ENCODE measurements at places on chromosomes 2 and 18.

DNA sequence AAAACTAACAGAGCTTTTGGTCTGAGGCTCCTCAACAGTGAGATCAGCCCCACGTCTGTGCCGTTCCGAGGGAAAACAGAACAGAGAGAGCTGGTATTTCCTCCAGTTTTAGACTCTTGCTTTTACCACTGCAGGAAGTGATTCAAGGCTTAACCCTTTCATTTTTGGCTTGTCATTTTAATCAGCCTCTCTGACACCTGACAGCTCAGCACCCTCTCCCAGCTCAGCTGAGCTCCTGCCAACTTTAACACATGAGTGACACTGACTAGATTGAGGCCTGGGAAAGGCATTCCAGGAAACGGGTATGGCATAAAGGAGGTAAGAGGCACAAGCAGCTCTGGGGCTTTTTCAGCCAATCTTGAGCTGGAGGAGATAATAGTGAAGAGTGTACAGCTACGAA lies 239.4 kb upstream of the SKOR2 start:
- no peak for DNase-seq

DNA sequence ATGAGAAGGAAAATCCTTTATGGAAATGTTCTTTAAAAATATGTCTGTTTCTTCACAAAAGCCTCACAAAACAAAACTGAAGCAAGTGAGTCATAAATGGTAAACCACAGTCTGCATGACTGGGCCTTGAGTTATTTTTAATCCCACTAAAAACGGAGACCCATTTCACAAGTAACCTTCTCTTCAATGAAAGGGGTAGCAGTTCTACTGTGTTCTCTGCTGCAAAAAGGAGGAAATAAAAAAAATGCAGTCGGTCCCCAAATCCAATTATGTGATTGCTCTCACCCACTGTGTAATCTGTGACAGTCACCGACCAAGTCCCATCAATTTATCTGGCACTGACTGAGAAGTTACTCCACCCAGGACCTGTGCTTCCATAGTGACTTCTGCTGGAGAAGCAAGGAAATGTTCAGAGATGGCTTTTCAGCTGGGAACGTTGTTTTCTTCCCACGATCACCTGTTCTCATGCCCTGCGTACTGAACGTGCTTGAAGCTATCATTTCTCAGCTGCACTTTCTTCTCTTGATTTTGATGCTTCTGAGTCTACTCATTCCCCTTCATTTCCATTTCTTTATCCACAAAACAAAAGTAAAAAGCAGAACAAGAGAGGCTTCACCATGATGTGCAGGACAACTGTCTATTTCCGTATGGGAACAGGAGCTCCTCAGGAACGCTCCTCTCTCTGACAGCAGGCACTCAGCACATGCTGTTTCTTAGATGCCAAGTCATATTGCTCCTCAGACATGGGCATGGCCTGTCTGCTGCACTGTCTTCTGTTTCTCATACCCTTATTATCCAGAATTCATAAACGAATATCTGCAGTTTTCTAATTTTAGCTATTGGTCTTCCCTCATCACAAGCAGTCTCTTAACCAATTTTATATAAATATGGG lies 80.0 kb upstream of the TMEM200C start:
- no peak for DNase-seq

GRCh38 chr2:96800061-96801004 lies 15.7 kb upstream of the CNNM3 start:
- no peak for DNase-seq

DNA sequence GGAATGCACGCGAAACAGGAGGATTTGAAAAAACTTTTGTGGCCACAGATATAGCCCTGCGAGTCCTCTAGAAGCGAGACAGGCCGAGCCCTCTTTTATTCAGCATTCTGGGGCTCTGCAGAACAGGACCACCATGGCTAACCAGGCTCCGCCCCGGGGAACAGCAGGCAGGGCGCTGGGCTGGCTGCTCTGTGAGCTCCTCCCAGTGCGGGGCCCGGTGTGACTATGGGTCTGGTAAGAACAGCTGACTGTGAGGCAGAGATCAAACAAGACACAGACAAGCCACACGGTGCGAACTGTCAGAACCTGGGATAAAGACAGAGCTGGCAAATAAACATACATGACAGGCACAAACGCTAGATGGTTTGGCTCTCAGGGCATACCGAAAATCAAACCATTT lies 15.5 kb downstream of the PXDN start:
- peak; percentile 48 for DNase-seq

DNA sequence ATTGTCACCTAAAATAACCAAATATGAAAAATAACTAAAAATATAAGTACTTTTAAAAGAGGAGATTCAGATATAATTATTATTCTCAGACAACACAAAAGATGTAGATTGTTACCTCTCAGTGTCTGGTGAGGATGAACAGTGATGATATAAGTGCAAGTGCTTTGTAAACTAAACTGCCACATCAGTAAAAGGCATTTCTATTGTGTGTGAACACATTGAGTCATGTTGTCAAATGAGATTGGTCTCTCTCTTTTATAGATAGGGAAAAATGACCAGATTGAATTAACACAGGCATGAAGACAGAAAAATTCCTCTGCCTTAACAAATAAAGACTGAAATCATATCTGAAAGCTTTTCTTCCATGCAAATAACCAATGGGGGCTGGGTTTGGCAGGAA lies 182.4 kb upstream of the TMEFF2 start:
- DNase-seq, result no peak

DNA sequence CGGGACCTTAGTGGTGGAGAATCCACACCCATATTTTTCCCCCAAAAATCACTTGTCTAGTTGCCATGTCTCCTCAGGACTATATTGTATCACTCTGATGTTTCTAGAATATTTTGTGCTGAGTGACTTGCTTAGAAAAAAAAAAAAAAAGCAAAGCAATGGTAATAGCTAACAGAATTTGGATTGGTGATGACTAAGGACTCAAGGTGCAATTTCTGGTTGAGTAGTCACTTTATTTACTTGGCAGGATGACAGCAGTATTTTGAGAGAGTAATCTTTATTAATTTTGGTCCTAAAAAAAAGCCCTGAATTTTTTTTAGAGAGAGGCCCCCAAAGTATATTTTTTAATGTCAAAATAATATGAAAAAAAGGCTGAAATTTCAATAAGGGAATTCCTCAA lies 32.8 kb upstream of the MYO3B start:
- DNase-seq, result no peak

DNA sequence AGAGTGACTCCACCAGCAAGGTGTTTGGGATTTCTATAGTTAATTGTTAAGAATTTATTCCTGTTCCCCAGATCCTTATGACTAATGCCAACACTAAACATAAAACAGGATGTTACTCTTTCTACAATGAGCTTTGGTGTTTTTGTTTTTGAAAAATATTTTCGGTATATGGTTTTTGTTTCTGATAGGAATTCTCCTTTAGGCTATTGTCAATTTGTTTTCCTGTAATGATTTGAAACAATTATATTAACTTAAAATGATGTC lies 182.6 kb downstream of the AGAP1 start:
- no peak for DNase-seq

DNA sequence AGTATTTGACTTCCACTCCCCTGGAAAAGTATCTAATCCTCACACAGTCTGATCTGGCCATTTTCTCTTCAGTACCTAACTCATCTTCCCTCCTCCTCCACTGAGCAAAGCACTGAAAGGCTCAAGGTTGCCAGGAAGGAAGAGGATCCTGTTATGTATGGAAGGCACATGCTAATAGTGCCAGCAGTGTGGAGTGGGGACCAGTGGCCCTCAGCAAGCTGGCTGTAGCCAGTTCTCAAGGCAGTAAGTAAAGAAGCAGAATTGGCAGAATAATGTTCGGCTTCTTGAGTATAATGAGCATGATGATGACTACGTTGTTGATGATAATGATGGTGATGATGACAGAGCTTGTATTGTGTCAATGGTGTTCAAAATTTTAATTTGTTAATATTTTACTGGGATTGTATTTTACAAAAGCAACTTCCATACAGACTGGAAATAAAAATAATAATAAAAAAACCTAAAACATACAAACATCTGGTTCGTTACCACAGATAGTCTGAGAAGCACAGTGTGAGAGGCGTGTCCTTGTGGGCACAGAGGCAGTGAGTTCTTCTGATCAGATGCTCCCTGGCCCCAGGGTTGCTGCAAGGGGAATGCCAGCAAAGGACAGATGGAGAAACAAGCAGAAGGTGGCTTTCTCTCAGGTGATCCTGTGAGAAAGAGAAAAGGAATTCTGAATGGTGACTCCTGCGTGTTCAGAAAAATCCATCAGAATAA lies 528.8 kb downstream of the CMPK2 start:
- no peak for DNase-seq

DNA sequence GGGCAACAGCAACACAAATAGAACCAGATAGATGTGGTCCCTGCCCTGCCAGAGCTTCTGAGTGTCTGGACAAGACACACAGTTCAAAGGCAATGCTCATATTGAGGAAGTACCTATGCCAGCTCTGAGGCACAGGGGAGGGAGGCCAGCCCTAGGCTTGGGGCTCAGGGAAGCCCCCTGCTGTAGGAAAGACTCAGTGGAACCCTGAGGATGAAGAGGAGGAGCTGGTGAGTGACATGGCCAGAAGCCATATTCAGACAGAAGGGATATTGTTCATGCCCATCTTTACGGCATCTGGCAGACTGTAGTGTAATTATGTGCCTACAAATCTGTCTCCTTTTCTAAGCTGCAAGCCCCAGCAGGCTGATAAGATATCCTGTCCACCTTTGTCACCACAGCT lies 8.8 kb downstream of the SIGLEC15 start:
- DNase-seq, result no peak

DNA sequence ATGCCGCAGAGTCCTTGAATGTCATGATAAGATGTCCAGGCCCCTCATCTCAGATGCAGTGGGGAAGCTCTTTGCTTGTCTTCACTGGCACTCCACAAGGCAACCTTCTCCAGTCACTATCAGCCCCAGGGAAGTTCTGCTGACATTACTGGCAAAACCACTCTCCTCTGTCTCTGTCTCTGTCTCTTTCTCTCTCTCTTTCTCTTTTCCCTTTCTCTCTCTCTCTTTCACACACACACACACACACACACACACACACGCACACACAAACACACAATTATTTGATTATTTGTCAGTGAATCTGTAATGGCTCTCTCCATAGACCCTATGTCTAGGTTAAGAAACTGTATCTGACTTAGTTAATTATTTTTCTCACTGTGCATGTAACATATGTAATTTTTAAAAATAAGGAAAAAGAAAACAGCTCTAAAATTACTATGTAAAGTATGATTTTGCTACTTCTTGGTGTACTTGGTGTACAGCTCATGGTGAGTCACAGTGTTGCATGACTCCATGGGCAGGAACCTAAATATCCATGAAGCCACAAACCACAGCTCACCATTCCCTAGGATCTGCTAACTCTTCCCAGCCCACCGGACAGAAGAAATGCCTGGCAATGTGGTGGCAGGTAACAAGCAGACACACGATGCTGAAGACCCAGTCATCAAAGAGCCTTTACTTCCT lies 594.9 kb upstream of the ID2 start:
- no peak for DNase-seq

DNA sequence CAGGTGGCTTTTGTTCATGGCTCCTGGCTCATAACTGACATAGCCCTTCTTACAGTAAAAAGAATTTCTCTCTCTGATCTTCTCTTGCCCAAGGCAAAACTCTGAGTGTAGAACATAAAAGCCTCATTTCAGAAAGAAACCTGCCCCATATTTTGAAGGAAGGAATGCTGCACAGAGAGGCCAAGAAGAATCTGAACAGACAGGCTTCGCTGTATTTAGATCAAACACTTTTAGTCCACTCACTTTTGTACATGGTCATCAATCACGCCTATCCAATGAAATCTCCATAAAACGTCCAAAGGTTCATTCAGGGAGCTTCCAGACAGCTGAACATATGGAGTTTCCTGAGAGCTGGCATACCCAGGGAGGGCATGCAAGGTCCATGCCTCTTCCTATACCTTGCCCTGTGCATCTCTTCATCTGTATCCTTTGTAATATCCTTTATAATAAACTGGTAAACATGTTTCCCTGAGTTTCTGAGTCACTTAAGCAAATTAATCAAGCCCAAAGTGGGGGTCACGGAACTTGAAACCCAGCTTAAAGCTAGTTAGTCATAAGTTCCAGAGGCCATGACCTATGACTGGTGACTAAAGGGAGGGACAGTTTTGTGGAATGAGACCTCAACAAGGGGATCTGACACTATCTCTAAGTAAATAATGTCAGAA lies 62.5 kb upstream of the TMEM247 start:
- no peak for DNase-seq

DNA sequence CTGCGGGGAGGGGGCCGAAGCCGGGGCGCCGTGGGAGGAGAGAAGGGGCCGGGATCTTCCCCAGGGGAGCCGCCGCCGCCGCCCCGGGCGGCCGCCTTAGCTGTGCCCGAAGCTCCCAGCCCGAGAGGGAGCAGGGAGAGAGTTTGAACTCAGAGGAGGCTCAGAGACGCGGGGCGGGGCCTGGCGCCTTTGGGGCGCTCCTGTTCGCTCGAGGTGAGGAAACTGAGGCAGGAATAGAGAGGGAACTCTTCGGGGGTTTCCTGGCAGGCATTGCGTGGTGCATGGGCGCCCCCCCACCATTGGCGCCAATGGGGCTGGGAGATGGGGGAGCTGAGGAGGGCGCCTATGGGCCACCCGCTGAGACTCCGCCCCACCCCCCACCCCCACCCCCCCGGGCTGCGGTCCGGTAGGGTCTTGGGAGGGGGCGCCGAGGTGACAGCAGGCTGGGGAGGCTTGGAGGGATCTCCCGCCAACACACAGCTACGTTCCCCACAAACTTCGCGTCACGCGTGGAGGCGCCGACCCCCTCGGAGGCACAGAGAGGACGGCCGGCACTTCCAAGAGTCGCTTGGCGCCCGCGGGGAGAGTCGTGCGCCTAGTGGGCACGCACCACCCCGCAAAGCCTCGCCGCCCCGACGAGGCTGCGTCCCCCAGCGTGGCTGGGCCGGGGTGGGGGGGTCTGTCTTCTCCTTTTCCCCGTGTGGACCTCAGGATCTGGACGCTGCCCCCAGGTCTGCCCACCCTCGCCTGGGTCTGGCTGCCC lies 680 bp downstream of the CTDSP1 start:
- peak; percentile 56 for DNase-seq

- DNase-seq, result no peak
These were observed 67.3 kb downstream of the B3GNT2 start for GRCh38 chr2:62263076-62263715.

DNA sequence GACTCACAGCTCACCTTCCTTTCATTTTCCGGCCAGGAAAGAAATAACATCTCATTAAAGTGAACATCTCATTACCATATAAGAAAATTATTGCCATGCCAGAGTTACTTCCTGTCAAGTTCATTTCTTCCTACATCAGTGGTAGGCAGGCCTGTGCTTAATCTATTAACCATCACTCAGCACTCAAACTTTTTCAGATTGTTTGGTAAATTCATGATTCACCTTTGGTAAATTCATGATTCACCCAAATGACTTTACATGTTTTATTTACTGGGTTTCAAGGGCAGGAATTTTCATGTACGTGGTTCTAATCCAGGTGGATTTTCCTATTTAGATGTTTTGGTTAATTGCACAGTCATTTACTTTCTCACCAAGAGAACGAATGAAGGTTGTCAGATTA lies 116.5 kb downstream of the CSRNP3 start:
- no peak for DNase-seq

GRCh38 chr2:224952936-224953657 lies 89.2 kb downstream of the DOCK10 start:
- peak; percentile 58 for DNase-seq
